Immature natural killer cell (primary cell): ENCODE measurements at places on chromosomes 5 and 9. TPM values are rescaled to one million over a fixed set of nuclear protein-coding genes. Genes with fewer than 3 reads are reported as not detected.

GRCh38 chr9:69180670-69181069, 6.6 kb downstream of the TJP2 start:
- DNase-seq: no peak

GRCh38 chr9:114224247-114224610, 68.9 kb downstream of the COL27A1 start:
- no peak for DNase-seq

PDLIM7 gene
- 1.1 TPM for polyA plus RNA-seq

MOB3B gene
- 0.03 TPM for polyA plus RNA-seq

SH3TC2 gene
- 0.82 TPM for polyA plus RNA-seq
